ENCODE measurements at places on chromosomes 2 and 18. TPM values are rescaled to one million over a fixed set of nuclear protein-coding genes. Genes with fewer than 3 reads are reported as not detected.

DNA sequence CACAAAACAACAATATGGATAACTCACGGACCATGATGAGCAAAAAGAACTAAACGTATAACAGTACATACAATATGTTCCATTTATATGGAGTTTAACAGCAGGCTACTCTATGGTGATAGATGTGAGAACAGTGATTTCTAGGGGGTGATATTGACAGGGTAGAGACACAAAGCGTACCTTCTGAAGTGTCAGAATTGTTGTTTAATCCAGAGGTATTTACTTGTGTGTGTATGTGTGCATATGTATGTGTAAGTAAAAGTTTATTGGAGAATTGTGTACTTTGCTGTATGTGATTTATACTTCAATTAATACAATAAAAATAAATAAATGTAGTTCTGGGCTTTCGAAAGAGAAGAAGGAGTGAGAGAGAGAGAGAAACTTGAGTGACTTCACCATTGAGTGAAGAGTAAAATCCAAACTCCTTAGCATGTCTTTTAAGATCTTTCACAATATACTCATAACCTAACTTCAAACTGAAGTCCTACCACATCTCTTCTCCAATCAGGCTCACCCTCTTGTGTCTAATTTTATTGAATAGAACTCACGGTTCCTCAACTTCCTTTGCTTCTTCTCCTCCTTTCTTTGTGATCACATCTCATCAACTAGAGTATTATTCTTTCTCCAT lies 126.0 kb upstream of the KLF7 start:
- DNase-seq, result no peak

DNA sequence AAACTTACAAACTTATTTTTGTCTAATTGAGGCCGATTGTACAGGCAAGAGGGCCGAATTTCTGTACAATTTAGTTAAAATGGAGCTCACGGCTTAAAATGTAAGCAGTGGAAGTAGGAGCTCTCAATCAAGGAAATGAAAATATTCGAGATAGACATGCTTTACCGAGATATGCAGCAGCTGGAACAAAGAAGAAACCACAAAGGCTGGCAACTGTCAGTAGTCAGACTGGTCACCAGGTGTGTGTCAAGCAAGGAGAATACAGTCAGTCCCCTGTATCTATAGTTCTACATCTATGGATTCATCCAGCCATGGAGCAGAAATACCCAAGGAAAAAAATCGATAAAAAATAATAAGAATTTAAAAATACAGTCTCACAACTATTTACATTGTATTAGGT lies 122.6 kb downstream of the WDSUB1 start:
- DNase-seq, result no peak

GRCh38 chr18:48665654-48666053 lies 126.8 kb downstream of the CTIF start:
- no peak for DNase-seq

DNA sequence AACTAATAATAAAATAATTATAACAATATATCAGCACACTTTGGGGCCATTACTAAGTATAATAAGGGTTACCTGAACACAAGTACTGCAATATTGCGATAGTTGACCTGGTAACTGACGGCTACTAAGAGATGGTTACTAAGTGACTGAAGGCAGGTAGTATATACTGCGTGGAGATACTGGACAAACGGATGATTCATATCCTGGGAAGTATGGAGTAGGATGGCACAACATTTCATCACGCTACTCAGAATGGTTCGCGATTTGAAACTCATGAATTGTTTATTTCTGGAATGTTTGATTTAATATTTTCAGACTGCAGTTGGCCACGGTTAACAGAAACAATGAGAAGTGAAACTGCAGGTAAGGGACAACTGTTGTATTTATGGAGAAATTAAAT lies 39.5 kb upstream of the FLACC1 start:
- no peak for DNase-seq

DNA sequence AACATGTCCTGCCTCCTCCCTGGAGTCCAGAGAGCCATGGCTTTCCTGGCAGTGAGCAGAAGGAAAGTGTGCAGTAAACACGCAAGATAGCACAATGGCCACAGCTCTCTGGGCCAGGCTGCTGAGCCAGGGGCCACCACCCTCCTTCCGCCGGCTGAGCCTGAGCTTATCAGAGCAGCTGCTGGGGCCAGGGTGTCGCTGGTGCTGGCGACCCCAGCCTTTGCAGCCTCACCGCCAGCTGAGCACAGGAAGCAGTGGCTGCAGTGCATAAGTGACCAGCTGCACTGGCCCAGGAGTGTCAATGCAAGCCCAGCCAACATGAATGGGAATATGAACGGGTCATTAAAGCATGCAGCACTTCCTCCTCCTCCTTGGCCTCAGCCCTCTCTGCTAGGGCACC lies 172.0 kb downstream of the ZFP36L2 start:
- DNase-seq, result no peak

DNA sequence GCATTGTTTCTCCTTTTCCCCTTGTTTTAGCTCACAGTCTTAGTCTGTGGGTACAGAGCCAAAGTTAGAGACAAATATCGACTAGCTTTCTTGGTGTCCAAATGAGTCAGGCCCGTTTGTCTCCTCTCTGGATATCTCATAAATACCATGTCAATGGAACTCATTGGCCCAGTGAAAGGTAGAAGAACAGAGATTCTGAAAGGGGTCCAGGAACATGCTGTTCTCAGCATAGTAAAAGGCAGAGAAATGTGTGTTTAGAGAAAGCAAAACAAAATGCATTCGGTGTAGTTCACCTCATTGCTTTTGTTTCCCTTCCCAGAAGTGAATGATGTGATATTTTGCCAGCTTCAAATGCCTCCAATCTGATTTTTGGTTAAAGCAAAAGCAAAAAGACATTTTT lies 238.6 kb upstream of the SLC8A1 start:
- DNase-seq, result no peak

GRCh38 chr2:176626796-176627195 lies 357.6 kb downstream of the MTX2 start:
- no peak for DNase-seq

DNA sequence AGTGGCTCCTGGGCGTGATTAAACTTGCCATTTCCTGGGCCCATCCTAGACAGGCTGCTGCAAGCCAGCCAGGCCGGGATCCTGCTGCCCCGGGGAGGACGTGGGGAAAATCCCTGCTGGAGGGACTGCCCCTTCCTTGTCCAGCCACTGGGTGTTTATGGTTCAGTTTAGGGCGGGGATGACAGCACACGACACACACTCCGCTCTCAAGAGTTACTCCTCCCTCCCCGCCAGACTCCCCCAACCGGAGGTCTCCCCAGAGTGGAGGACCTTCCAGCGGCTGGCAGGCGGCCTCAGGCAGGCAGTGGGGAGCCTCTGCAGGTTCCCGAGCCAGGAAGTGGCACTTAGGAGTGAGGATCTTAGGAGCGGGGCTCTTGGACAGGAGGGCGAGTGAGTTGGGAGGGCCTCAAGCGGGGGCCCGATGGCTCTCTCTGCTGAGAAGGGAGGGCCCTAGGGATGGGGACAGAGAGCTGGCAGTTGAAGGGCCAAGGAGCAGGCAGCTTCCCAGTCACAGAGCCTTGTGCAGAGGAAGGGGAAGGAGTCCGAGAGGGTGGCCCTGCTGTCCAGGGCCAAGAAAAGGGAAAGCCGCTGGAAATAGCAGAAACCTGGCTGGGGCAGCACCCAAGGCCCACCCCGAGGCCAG lies 5.7 kb upstream of the GPR35 start:
- DNase-seq, result no peak

GRCh38 chr2:96580771-96581170 lies 44.2 kb downstream of the ARID5A start:
- DNase-seq, result peak; percentile 17

DNA sequence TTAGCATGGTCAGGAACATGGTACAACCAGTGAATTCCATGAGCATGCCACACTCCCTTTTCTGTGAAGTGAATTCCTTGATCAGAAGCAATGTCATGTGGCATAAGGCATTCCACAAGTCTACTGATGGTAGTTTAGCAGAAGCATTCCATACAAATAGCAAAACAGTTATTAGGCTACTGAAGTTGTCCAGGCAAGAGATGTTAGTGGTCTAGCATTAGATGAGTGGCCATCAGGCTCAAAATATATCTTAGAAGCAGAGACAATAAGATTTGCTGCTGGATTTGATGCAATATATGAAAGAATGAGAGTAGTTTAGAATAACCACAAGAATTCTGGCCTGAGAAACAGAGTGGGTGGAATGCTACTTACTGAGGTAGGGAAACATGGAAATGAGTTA lies 355.3 kb upstream of the NRXN1 start:
- DNase-seq, result no peak

- DNase-seq, result no peak
Measured at GRCh38 chr2:190707726-190708125, 58.8 kb downstream of the NAB1 start.

- DNase-seq, result no peak
Measured at GRCh38 chr2:10359246-10359645, 56.5 kb downstream of the HPCAL1 start.

- DNase-seq, result no peak
Measured at GRCh38 chr2:229486673-229487072, 215.6 kb upstream of the PID1 start.

DNA sequence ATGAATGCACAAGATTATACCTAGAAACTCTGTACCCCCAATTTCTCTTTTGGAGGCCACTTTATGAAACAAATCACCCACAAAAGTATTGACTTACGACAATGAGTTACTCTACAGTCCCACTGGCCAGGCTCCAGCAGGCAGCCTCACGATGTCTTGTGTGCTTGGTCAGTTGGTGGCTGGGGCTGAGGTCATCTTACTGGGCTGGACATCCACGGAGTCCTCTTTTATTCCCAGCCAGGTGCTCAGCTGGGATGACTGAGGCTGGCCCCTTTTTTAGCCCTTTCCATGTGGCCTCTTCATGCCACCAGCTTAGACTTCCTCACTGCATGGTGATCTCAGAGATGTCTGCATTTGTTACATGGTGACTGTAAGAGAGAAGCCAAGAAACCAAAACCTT lies 8.9 kb upstream of the ID2 start:
- DNase-seq, result no peak

GRCh38 chr2:144259332-144259731 lies 260.6 kb downstream of the ZEB2 start:
- DNase-seq, result no peak

DNA sequence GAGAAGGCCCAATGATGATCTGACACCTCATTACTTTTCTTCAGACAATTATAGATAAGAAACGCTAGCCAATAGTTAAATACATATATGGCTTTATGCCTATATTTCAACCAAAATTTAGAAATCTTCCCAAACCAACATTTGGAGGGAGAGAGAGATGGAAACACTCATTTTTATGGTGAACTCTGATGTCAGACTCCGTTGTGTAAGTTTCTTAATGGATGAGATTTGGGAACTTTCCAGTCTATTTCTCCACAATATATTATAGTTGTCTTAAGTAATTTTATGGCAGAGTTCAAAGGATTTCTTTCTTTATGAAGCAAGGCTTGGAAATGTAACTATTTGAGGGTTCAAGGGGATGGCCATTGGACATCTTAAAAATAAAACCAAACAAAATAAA lies 407.0 kb downstream of the DCC start:
- no peak for DNase-seq

DNA sequence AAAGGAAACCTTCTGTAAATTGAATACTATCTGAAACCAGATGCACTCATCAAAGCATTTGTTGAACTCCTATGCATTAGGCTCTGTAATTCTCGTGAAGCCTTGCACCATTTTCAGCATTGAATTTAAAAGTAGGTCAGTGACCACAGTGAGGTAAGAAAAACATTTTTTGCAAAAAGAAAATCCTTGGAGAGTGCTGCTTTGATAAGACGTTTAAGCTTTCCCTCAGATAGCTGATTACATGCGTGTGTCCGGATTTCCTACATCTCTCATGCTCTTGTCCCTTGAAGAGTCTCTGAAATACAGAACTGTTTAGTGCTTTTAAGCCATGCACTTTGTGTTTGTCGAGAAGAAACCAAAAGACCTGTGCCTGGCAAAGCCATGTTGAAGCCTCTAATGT lies 113.6 kb downstream of the FMNL2 start:
- no peak for DNase-seq

DNA sequence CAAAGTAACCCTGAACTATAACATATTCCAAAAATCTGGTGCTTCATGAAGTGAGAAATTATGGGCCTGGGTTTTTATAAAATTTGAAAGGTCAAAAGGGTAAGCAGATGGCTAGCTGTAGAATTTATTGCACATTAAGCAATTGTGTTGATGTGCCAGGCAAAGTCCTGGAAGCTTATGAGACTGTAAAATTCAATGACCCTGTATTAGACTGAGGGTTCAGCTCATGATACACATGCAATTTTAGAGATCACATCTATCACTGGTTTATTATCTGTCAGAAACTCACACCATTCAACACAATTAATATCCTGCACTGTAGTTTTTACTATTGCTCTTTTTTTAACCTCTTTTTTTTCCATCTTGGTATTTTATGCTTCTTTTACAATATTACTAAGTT lies 1162.6 kb upstream of the SLC39A10 start:
- no peak for DNase-seq

DNA sequence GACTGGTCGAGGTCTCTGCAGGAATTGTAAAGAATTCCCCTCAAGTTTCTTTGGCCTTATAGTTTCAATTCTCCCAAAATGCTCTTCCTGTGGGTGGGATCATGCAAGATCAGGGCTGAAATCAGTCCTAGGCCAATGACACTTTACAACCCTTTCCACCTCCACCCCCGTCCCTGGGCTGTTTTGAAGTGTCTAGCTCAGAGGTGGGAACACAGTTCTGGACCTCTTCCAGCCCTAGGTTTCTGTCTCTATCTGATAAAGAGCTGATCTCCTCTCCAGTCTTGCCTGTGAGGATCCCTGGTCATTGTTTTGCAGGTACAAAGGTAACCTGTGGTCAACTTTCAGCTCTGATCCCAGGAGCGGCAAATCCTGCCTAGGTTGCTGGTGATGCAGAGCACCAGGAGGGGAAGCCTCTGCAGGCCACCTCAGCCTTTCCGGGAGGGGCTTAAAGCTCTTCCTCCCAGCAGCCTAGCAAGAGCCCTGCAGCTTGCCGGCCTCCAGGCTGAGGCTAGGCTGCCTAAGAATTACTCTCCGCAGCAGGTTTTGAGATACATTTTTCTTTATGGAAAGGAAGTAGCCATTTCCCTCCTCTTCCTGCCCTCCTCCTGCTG lies 69.8 kb upstream of the WIPF1 start:
- DNase-seq, result no peak

DNA sequence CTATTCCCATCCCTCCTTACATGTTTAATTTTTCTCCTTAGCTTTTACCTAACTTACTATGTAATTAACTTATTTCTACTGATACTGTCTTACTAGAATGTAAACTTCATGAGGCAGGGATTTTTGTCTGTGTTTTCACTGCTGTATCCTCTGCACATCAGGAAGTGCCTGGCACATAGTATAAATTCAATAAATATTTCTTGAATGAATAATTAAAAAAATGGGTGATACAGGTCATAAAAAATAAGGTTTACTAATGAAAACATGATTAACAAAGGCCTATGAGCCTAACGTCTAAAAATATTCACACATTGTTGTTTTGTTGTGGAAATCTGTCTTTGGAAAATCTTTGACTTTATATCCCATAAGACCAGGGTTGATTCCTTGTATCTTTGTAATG lies 4.5 kb downstream of the RBKS start:
- DNase-seq, result peak; percentile 11

GRCh38 chr2:18598848-18599484 lies 9.6 kb upstream of the NT5C1B start:
- DNase-seq, result no peak

The G6PC2 gene
- not detected for total RNA-seq

The UGT1A10 gene
- not detected for total RNA-seq

The FAP gene
- 207 TPM for total RNA-seq

The MAP3K20 gene
- total RNA-seq, result 136 TPM

The C2orf66 gene
- total RNA-seq, result not detected

The GNAL gene
- under 0.01 TPM for total RNA-seq

The DYSF gene
- total RNA-seq, result 4.2 TPM

The LPIN1 gene
- total RNA-seq, result 69.6 TPM

The PPP1R1C gene
- 0.32 TPM for total RNA-seq

The ATP6V1C2 gene
- total RNA-seq, result under 0.01 TPM

The ASPRV1 gene
- total RNA-seq, result under 0.01 TPM

The SLC4A5 gene
- under 0.01 TPM for total RNA-seq

The MGAT4A gene
- total RNA-seq, result not detected
